ENCODE measurements at places on chromosomes 7 and 10.

- DNase-seq: no peak
Observed at GRCh38 chr10:11515596-11516430, 95.6 kb downstream of the USP6NL start.

DNA sequence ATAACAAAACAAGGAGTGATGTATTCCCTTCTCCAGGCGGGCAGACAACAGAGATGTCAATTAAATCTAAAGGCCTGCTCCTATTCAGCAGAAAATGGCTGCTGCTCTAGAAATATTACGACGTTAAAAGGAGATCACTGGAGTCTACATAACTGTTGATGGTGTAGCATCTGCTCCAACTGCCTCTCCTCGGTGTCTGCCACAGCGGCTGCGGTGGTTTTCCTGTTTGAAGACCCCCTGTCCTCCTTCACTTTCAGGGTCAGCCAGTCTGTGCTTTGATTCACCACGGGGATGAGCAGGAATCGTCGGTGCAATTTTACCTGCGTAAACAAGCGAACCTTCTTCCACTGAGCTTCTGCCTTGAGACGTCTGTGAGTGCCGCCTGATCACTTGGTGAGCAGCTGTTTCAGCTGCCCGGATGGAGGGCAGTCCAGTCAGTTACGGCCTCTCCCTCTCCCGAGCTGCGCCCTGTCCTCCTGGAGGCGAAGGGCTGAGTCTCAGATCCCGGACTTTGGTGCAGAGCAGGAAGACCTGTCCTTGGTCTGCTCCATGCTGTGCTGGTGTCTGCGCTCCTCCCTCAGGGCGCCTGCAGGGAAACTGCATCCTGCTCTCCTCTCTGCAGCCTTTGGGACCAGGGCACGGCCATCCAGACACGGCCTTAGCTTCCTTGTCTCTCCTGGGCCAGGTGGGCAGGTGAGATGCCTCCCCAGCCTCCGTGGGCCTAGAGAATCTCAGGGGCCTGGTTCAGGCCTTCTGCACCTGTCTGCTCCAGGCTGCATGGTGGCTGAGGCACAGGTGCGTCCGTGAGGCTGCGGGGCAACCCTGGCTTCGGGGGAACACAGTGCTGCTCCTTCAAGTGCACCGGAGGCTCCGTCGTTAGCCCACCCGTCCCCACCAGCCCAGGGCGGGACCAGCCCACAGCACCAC is 326.6 kb downstream of the ADARB2 start:
- no peak for DNase-seq

DNA sequence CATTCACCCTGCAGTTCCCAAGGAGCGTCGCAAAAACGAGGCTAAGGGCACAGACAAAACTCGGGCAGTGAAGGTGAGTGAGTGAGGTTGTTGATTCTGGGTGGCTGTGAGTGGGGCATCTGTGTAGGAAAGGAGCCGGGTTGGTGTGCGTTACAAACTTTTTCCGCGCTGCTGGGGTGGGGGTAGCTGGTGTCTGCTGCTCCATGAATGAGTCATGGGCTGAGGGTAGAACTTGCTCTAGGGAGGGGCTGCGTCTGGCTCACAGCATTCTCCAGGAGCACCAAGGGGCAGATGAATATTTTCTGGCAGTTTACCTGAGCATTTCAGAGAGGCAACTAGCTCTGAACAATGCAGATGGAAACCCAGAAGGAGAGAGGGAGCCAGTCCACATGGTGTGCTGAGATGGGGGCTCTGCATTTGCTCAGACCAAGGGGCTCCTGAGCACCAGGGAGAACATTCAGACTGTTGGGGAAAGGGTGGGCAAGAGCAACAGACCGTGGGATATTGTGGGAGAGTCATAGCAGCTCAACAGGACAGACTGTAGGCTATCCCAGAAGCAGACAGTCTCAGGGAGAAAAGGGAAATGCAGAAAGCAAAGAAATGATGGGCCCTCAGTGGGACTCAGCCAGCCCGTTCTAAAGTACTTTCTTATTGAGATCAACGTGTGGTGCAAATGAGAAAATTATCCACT is 18.8 kb downstream of the NOBOX start:
- no peak for DNase-seq

GRCh38 chr10:71068861-71069271 is 143.5 kb upstream of the UNC5B start:
- DNase-seq: peak; percentile 8

DNA sequence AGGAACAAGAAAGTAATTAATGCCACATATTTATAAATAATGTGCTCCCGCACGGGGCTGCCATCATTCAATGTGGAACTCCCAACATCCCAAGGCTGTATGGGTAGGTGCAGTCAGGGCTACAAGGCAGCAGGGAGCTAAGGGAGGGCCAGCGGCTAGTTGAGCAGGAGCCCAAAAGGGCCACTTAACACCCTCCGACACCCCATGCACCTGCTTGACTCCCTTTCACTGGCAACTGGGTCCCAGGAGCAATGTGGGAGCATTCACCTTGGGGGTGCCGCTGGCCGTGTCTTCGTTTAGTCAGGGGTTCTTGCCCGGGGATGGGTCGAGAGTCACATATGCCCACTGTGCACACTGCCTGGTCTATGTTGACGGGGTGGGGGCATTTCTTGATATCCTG is 27.9 kb downstream of the SCART1 start:
- DNase-seq: no peak
